ENCODE measurements at places on chromosomes 1 and 21.

GRCh38 chr1:197327776-197328364, 59.8 kb downstream of the CRB1 start:
- no peak for DNase-seq

- DNase-seq: no peak
Observed at GRCh38 chr1:201006450-201006849, 17.1 kb downstream of the KIF21B start.

DNA sequence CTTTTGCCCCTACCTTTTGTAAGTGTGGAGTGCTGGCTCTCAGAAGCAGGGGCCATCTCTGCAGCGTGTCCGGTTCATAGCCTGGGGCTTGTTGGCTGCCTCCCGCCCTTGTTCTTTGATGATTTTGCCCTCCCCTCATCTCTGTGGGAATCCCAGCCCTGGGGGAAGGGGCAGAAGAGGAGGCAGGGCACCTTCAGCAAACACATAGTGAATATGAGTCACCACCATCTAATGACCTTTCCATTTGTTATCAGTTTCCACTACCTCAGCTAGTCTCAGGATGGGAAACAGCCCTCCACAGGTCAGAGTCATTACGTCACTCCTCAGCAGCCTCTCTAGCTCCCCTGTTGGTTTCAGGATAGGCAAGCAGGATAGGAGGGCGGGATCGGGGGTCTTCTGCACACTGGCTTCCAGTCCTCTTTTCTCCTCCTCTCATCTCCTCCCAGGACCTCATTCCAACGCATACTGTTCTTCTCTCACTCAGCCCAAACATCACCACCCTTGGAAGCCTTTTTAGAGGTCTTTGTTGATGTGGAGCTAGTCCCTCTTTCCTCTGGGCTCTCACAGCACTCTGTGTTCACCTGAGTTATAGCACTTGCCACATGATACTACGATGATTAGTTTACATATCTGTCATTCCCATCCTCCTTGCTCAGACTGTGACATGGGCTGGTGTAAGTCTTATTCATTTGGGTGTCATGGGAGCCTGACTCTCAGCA, 15.8 kb downstream of the GADD45A start:
- DNase-seq: peak; percentile 22

- no peak for DNase-seq
Observed at GRCh38 chr1:22877112-22877915, 95.4 kb downstream of the LACTBL1 start.

GRCh38 chr1:186948535-186948934, 119.8 kb downstream of the PLA2G4A start:
- no peak for DNase-seq

DNA sequence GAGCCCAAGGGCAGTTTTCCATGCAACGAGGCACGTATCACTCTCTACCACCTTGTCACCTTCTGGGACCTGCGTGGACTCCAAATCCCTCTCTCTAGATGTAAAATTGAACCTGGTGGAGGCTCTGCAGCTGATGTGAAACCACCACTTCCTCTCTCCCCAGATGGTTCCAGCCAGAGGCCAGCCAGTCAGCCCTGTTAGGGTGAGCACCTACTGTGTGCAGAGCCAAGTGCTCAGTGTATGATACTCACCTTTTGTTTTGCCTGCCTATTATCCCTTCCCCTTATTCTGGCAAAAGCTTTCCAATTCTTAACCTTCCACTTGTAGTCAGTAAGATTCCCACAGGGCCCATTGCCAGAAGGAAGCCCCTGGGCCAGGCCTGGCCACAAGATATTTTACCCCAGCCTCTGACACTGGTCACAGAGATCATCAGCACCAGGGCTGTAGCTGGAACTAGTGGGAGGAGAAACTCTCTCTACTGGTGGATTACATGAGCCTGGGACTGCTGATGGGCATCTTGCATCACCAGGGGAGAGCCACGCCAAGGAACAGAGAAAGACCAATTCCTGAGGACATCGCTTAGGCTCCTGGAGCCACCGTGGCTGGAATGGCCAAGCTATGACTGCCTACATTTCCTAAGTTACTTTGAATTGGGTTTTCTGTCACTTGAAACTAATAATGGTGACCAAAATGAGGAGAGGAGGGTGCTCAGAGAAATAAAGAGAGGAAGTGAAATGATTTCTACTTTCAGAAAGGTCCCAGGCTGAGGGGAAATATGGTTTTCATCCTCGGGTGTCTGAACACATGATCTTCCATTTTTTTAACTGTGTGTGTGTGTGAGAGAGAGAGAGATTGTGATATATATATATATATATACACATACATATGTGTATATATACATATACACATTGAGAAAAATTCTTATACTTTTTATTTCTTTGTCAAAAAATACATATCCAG, 26.6 kb upstream of the RD3 start:
- DNase-seq: no peak

DNA sequence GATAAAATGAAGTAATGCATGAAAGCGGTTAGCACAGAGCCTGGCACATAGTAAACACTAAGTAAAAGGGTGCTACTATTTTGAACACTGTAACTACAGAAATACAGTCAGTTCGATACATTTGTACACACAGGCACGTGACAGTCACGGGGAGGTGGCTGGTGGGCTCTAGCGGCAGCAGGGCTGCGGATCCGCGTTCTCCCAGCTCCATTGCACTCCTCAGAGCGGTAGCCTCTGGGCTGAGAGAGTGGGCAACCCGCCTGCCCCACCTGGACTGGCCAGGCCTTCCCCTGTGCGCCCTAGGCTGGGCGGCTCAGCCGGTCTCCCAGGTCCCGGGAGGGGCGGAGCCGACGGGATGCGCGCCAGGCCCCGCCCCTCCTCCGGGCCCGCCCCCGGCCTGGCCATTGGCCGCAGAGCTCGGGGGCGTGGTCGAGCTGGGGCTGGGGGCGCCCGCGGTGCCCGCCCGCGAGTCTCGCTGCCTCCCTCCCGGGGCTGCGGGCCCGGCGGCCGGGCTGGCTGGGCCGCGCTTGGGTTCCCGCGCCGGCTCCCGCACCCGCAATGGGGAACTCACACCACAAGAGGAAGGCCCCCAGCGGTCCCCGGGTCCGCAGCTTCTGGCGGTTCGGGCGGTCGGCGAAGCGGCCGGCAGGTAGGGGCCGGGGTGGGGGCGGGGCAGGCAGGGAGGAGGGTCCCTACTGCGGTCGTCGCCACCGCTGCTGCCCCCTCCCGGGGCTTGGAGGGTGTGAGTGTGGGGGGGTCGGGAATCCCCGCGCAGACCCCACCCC, 51.2 kb upstream of the SYNC start:
- DNase-seq: peak; percentile 63
